ENCODE measurements at places on chromosomes 16 and 17. TPM values are rescaled to one million over a fixed set of nuclear protein-coding genes. Genes with fewer than 3 reads are reported as not detected.

The TBC1D3C gene
- not detected for polyA plus RNA-seq

The OTOA gene
- polyA plus RNA-seq, result 0.46 TPM

The MT1M gene
- polyA plus RNA-seq, result 106 TPM

The EXOSC6 gene
- polyA plus RNA-seq, result 5.4 TPM

The FBXL16 gene
- polyA plus RNA-seq, result 2.4 TPM

The RNF112 gene
- 0.92 TPM for polyA plus RNA-seq

The PRSS21 gene
- polyA plus RNA-seq, result not detected

All from sigmoid colon (tissue), 7 donors.